ENCODE measurements at places on chromosomes 1 and 21. TPM values are rescaled to one million over a fixed set of nuclear protein-coding genes. Genes with fewer than 3 reads are reported as not detected.

Gene ST6GALNAC3
- total RNA-seq: 0.06 TPM

Gene POU3F1
- not detected for total RNA-seq

Gene FAM3B
- total RNA-seq: not detected

Gene UBIAD1
- 4.0 TPM for total RNA-seq

Gene RWDD3
- total RNA-seq: 12.0 TPM

Gene ITPKB
- total RNA-seq: 0.07 TPM

Gene C1orf185
- not detected for total RNA-seq

Gene CYP4A22
- not detected for total RNA-seq

Gene TRIM67
- total RNA-seq: 1.3 TPM

Gene TNNT2
- not detected for total RNA-seq

Gene PRKAA2
- 3.9 TPM for total RNA-seq

Gene SYT2
- not detected for total RNA-seq

Gene IGSF21
- total RNA-seq: not detected

Gene AHDC1
- 0.41 TPM for total RNA-seq

Gene OR2T27
- total RNA-seq: not detected

Gene S1PR1
- total RNA-seq: not detected

Gene HS2ST1
- 5.1 TPM for total RNA-seq

Gene SLAMF1
- not detected for total RNA-seq

Gene TFAP2E
- not detected for total RNA-seq

Gene TNFSF18
- total RNA-seq: 0.23 TPM

Gene DDX59
- total RNA-seq: 22.9 TPM

Gene RXFP4
- not detected for total RNA-seq

Gene FLG
- total RNA-seq: not detected

Gene TRIM63
- total RNA-seq: not detected

Gene TACSTD2
- total RNA-seq: not detected

Gene RPE65
- not detected for total RNA-seq

Gene LCE1B
- not detected for total RNA-seq
